Urinary bladder (tissue), 4 donors: ENCODE measurements at places on chromosomes 2 and 18. TPM values are rescaled to one million over a fixed set of nuclear protein-coding genes. Genes with fewer than 3 reads are reported as not detected.

The SP3 gene
- 38.8 TPM for polyA plus RNA-seq

The PFN4 gene
- polyA plus RNA-seq = 0.58 TPM

The LYG2 gene
- polyA plus RNA-seq = not detected

The PLGLB1 gene
- 1.7 TPM for polyA plus RNA-seq

The ATP8B1 gene
- polyA plus RNA-seq = 20.1 TPM
